Activated T-cell treated with anti-CD3 and anti-CD28 coated beads, Interleukin-2, amount 50 U/mL, for 24 hours (primary cell): ENCODE measurements at places on chromosomes 2 and 18.

- no peak for DNase-seq
These were observed 233.0 kb downstream of the ALK start for GRCh38 chr2:29688429-29688828.

DNA sequence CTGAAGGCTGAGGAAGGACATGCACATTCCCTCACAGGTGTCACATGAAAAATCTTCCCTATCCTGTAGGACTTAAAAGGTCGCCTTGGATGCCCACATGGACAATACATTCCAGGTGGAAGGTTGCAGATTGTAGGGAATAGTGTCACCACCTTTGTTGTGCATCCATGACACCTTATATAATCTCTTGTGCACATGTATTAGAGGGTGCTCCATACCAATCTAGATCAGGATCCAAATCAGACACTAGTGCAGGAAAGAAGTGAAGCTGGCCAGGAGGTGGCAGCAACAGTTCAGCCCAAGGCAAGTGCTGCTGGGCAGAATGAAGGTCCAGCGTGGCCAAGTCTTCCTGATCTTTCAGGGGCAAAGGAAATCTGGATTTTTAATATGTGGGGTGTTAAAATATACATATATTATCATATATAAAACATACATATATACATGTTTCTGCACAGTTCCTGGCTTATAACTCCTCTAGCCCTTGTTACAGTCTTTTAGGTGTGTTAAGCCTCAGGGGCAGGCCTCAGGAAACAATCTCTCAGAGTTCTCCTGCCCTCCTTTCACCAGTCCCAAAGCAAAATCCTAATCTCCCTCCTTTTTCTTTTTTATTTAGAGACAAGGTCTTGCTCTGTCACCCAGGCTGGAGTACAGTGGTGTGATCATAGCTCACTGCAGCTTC is 16.6 kb downstream of the NIF3L1 start:
- peak; percentile 56 for DNase-seq

DNA sequence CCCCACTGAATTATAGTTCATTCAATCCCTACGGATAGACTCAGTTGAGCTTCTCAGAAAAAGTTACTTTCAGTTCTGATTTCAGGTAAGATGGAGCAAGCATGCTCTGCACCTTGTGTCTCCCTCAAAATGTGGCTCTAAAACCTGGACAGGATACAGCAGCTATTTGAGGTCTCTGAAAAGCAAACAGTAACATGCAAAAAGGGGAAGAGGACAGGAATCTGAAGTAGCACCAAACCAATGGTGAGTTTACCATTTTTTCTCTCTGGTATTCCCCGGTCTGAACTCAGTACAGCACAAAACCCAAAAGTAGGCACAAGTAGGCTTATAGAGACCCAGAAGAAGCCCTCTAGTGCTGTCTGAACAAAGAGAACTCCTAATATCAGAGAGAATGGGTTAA is 34.1 kb downstream of the LANCL1 start:
- no peak for DNase-seq

DNA sequence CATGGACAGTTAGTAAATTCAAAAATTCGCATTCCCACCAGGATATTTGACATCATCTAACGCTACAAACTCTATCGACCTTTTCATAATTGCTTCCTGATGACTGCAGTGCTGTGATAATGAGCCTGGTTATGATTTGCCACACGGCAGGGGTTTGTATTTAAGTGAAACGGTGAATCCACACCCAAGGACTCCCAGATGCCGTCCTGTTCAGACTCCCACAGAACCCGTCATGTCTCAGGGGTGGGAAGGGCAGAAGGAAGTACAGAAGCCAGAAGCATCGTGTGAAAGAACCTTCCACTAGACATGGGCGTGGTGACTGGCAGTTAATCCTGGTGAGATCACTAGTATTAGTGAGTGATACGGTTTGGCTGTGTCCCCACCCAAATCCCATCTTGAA is 91.2 kb upstream of the TMEM18 start:
- no peak for DNase-seq

GRCh38 chr2:151520976-151521375 is 111.3 kb downstream of the RIF1 start:
- no peak for DNase-seq

GRCh38 chr2:150561076-150561475 is 73.6 kb upstream of the RND3 start:
- DNase-seq: no peak

- no peak for DNase-seq
These were observed 28.7 kb upstream of the DCC start for GRCh38 chr18:52311331-52311730.

- DNase-seq: no peak
These were observed 198.9 kb downstream of the SMAD7 start for GRCh38 chr18:48751727-48752468.
